ENCODE measurements at places on chromosomes 4 and X.

GRCh38 chr4:47624031-47624441 is 139.0 kb downstream of the ATP10D start:
- DNase-seq: peak; percentile 88

DNA sequence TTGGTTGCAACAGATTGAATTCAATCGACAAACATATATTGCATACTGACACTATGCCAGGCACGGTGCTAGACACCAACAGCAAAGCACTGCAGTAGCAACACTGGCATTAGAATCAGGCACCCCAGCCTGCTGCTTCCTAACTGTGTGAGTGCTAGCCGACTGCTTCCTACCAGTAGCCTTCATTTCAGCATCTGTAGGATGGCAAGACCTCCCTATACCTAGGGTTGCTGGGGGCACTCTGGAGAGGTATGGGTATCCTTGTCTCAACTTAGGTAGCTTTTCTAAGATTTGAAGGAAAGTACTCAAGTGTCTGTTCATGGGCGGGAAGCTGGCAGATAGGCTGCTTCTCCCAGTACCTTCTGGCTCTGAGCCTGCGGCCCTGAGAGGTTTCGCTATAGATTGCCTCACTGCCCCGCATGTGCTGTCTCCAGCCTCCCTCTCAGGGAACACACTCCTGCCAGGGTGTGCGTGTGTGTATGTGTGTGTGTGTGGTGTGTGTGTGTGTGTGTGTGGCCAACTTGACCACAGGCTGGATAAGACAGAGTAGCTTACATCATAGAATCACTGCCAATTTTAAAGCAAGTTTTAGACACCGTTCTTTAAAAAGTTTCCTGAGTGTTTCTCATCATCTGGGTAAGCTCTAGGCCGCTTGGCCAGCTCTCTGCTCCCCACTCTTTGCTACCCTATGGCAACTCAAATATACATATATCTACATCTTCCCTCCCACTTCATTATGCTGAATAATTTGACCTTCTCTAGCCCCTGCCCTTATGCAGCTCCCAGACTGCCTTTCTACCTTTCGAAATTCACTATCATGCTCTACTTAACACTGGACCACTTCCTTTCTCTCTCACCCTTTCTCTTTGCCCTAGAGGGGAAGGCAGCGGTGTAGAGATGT is 97.0 kb upstream of the PJA1 start:
- DNase-seq: no peak

- no peak for DNase-seq
Observed at GRCh38 chr4:23374259-23374658, 515.6 kb downstream of the PPARGC1A start.

DNA sequence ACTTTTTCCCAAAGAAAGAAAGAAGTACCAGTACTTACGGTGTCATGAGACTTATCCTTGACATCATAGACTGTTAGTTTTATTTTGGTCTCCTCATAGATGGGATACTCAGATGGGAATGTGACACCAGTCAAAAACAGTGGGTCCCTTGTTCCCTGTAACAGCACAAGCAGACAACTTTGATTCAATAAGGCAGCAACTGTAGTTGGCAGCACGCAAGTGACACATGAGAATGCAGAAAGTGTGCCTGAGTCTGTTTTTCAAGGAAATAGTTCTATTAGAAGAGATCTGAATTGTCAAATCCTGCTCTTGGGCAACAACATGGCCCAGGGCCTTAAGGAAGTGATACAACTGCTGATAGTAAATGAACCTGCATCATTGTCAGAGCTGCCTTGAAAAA is 443.2 kb downstream of the INPP4B start:
- peak; percentile 83 for DNase-seq

- DNase-seq: no peak
Observed at GRCh38 chr4:183129675-183130074, 30.6 kb downstream of the WWC2 start.

DNA sequence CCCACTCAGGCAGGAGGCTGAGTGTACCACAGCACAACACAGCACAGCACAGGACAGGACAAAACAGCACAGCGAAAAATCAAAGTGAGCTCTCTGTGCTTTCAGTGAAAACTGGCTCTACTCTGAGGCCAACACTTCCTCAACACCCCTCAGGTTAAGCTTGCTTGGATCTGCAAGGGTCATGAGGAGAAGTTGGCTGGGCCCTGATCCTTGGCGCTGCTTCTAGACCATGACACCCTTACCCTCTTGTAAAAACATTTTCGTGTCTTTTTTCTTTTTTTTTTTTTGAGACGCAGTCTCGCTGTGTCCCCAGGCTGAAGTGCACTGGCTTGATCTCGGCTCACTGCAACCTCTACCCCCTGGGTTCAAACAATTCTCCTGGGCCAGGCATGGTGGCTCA is 25.3 kb downstream of the USP46 start:
- no peak for DNase-seq

GRCh38 chrX:20060961-20061748 is 55.6 kb downstream of the MAP7D2 start:
- no peak for DNase-seq

GRCh38 chr4:119053997-119054396 is 81.6 kb upstream of the MYOZ2 start:
- DNase-seq: no peak

- no peak for DNase-seq
Observed at GRCh38 chrX:32408389-32408788, 803.0 kb downstream of the DMD start.
